ENCODE measurements at places on chromosomes 13 and 19. TPM values are rescaled to one million over a fixed set of nuclear protein-coding genes. Genes with fewer than 3 reads are reported as not detected.

The CYP4F2 gene
- not detected for total RNA-seq

The CKM gene
- not detected for total RNA-seq

The CYP2B6 gene
- total RNA-seq, result not detected

The ETV2 gene
- 0.44 TPM for total RNA-seq

The NPAS1 gene
- total RNA-seq, result not detected

The KIR3DL1 gene
- total RNA-seq, result not detected

The CNN1 gene
- total RNA-seq, result 9.3 TPM

The C19orf85 gene
- not detected for total RNA-seq

The MED29 gene
- total RNA-seq, result 34.4 TPM

The PPFIA3 gene
- 1.5 TPM for total RNA-seq

The CEACAM3 gene
- not detected for total RNA-seq

The MAST1 gene
- 3.3 TPM for total RNA-seq

The GIPC3 gene
- total RNA-seq, result not detected

The KLK12 gene
- total RNA-seq, result not detected

The LIM2 gene
- not detected for total RNA-seq

The SLC1A6 gene
- total RNA-seq, result not detected

The FARSA gene
- total RNA-seq, result 80.1 TPM

The TIMM29 gene
- total RNA-seq, result 44.0 TPM

The C13orf42 gene
- not detected for total RNA-seq

The WDR88 gene
- not detected for total RNA-seq

The ZNF284 gene
- 3.8 TPM for total RNA-seq

The IGSF23 gene
- total RNA-seq, result 0.17 TPM

The FGF22 gene
- total RNA-seq, result not detected

The MEDAG gene
- total RNA-seq, result 101 TPM

The KLK3 gene
- not detected for total RNA-seq

The EMC10 gene
- 58.7 TPM for total RNA-seq

The LAIR1 gene
- not detected for total RNA-seq

The TTYH1 gene
- not detected for total RNA-seq

The ADAMTSL5 gene
- 11.7 TPM for total RNA-seq

The IGFLR1 gene
- 0.29 TPM for total RNA-seq

The TSKS gene
- 0.44 TPM for total RNA-seq

The FBXO17 gene
- total RNA-seq, result 28.1 TPM

Measured in smooth muscle cell of trachea (primary cell).